Neural crest cell (in vitro differentiated cells): ENCODE measurements at places on chromosomes 3 and 15. TPM values are rescaled to one million over a fixed set of nuclear protein-coding genes. Genes with fewer than 3 reads are reported as not detected.

ACOX2 gene
- 0.98 and 1.0 TPM in 2 replicates for total RNA-seq

CLDN11 gene
- 1.8 and 2.0 TPM in 2 replicates for total RNA-seq

NUP210 gene
- 59.4 and 59.5 TPM in 2 replicates for total RNA-seq

C2CD4A gene
- not detected in 2 replicates for total RNA-seq

FBXO40 gene
- not detected in 2 replicates for total RNA-seq

HIGD2B gene
- not detected in 2 replicates for total RNA-seq

PLXNB1 gene
- 161 and 180 TPM in 2 replicates for total RNA-seq

GABRR3 gene
- total RNA-seq, result not detected in 2 replicates

DPPA2 gene
- 0.86 and 1.1 TPM in 2 replicates for total RNA-seq

GP9 gene
- not detected in 2 replicates for total RNA-seq

PDZRN3 gene
- 11.3 and 12.2 TPM in 2 replicates for total RNA-seq

KAT2B gene
- total RNA-seq, result 12.2 and 13.3 TPM in 2 replicates

- no peak for DNase-seq
These were observed 16.9 kb upstream of the IGSF10 start for GRCh38 chr3:151477591-151478334.

DNA sequence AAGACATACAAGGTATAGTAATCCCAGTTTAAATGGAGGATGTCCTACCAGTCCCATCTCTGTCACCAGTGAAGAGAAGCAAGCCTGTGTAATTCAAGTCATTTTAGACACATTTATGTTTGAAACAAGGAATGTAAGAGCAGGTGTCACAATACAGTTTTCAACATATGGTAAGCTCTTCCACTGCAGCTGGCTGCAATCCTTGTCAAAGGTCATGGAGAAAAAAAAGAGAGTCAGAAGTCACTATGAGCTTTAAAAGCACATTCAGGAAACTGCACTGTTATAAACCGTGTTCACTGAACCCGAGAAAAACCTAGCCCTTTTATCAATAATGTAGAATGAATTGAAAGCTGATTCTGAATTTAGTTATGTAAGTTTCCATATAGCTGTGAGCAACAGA, 206.4 kb downstream of the NAALADL2 start:
- DNase-seq, result no peak

DNA sequence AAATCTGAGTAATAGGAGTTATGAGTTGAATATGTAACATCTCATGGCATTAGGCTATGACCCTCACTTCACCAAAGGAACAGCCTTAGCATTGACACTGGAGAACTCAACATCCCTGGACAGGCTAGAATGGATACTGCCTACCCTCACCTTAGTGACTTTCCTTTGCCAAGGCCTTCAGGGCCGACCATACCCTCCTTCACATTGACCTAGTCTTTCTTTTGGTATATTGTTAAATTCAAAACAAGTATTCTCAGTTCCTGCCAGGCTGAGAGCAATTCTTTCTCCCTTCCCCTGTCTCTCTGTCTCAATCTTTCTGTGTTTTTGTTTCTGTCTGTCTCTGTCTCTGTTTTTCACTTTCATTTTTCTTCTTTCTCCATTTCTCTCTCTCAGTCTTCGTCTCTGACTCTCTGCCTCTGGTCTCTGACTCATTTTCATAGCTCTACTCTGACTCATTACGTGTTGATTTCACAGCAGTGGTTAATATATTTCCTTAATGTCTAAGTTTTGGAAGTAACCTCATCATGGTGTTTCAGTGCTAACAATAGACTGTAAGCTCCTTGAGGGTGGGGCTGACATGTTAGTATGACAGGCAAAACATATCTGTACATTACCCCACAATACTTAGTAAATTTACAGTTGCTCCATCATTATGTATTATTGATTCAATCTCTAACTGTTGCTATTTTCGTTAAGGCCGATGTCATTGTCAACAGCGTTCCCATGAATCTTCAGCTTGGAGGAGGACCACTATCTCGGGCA, 32.5 kb downstream of the PARP15 start:
- DNase-seq, result no peak

GRCh38 chr15:73183071-73183470, 130.8 kb downstream of the NEO1 start:
- DNase-seq, result no peak

GRCh38 chr3:162376761-162377160, 880.2 kb downstream of the OTOL1 start:
- DNase-seq, result no peak

GRCh38 chr3:73405853-73406252, 218.9 kb downstream of the PDZRN3 start:
- no peak for DNase-seq

- no peak for DNase-seq
These were observed 12.5 kb upstream of the IGF1R start for GRCh38 chr15:98635848-98636247.

GRCh38 chr15:68584756-68585573, 6.2 kb downstream of the CORO2B start:
- no peak for DNase-seq

GRCh38 chr3:32176989-32177701, 61.3 kb upstream of the CMTM8 start:
- DNase-seq, result peak; percentile 65

- DNase-seq, result no peak
These were observed 13.1 kb downstream of the DNAAF4 start for GRCh38 chr15:55494931-55495330.

GRCh38 chr3:117355566-117355965, 646.0 kb downstream of the TUSC7 start:
- DNase-seq, result no peak

GRCh38 chr3:7787871-7788828, 713.5 kb upstream of the LMCD1 start:
- DNase-seq, result no peak

- no peak for DNase-seq
These were observed 984.8 kb downstream of the FHIT start for GRCh38 chr3:60266444-60266843.

DNA sequence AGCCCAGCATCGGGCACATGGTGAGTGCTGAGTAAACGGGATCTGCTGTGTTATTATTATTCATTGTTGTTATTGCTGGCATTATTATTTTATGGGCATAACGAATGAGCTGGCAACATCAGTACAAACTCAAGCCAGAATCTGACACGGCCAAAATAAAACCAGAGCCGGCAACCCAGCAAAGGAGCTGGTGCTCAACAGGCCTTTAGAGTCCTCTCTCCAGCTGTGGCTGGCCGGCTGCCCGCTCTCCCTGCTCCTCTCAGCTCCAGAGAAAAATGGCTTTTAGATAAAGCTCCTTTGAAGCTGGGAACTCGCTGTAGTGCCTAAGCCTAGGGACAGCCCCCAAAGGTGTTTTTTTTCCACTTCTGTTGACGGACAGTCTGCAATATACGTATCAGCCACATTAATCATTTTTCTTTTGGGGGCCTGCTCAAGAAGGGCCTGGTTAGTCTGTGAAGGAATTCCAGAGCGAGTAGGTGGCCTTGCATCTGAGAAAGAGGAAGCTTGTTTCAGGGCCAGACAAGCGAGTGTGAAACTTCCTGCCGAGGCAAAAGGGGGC, 193.9 kb upstream of the UBE2E1 start:
- no peak for DNase-seq

GRCh38 chr15:85047271-85047948, 65.8 kb downstream of the PDE8A start:
- DNase-seq, result no peak

GRCh38 chr3:23580096-23580713, 225.6 kb upstream of the UBE2E1 start:
- DNase-seq, result no peak

- peak; percentile 57 for DNase-seq
These were observed 2.9 kb upstream of the FAM43A start for GRCh38 chr3:194682694-194683310.

DNA sequence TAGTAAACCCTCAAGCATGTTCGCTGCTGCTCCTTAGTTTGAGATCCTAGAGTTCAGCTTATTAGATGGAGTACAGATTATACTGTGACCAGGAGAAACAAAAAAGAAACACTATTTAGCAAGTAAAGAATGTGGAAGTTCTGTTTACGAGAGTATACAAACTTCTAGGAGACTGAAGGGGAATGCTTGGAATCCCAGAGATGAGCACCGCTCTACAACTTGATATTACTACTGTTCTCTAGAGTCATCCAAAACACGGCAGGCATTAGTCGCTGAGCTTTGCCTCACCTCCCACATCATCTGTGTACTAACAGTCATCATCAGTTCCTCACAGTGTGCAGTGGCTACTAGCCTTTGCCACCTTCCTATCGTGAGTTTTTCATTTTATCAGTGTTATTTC, 121.4 kb upstream of the CHRM5 start:
- no peak for DNase-seq

- no peak for DNase-seq
These were observed 123.1 kb downstream of the CHST2 start for GRCh38 chr3:143242691-143243090.

DNA sequence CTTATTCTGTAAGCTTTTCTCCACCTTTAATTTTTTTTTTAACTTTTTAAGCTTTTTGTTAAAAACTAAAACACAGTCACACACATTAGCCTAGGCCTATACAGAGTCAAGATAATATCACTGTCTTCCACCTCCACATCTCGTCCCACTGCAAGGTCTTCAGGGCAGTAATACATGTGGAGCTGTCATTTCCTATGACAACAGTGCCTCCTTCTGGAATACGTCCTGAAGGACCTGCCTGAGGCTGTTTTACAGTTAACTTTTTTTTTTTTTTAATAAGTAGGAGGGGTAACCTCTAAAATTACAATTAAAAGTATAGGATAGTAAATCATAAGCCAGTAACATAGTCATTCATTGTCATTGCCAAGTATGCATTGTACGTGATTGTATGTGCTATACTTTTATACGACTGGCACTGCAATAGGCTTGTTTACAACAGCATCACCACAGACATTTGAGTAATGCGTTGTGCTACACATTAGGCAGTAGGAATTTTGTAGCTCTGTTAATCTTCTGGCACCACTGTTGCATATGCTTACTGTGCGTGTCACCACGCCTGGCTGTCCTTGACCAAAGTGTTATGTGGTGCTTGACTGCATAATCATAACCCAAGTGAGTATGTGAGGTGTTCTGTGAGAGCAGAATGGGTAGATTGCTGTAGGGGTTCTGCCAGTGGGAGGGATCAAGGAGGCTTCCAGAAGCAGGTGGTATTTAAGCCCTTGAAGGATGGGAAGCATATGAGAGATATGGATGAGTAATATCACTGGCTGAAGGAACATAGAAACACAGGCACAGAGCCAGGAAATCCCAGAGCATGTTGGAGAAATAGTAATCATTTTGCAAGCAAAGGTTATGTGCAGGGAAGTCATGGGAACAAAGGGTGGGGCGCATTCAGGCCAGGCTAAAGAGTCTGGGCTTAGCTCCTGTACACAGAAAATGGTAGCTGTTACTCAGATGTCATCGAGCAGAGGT, 18.3 kb downstream of the FBXO22 start:
- no peak for DNase-seq

DNA sequence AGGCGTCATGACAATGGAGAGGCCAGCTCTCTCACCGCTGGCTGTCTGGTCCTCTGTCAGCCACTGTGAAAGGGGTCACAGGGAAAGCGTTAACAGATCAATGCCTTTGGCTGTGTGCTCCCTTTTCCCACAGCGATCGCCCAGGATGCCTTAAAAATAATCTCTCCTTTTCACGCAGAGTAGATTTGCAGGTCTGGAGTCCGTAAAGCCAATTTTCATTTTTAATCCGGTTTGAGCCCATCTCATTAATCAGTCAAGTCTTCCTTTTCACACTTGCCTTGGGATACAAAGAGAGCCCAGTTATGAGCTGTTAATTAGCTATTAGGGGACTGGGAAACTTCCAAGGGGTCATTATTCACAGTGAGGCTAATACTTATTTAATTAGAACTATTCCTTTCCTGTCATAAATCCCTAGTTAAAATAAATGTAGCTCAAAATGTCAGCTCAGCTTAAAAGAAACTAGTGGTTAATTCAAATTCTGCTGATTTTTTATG, 104.3 kb upstream of the RASGRP1 start:
- DNase-seq, result no peak

GRCh38 chr15:90086868-90087268, 15.4 kb downstream of the IDH2 start:
- DNase-seq, result peak; percentile 52
